Stimulated activated CD4-positive, alpha-beta T cell treated with anti-CD3 and anti-CD28 coated beads, TNF-alpha, amount 100 ng/mL, for 48 hours (primary cell): ENCODE measurements at places on chromosomes 2 and 18.

GRCh38 chr18:76986406-76986805 lies 146.2 kb downstream of the MBP start:
- no peak for DNase-seq

GRCh38 chr2:81195017-81195773 lies 890.6 kb upstream of the LRRTM1 start:
- no peak for DNase-seq

DNA sequence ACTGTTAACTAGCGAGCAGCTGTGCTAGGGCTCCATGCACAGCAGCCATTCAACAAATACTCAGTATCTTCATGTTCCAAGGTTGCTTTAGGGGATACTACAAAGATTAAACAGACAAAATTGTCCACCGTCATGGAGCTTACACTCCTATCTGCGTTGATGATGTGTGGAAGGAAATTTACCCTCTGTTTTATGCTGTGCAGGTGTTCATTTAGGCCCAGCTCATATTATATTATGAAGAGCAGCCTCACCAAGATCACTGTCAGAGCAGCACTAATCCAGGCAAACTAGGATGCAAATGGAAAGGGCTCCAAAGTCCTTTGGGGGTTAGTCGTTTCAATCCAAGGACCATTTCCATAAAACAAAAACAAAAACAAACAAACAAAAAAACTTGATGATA lies 13.4 kb upstream of the WIPF1 start:
- no peak for DNase-seq

- no peak for DNase-seq
Measured at GRCh38 chr2:127137741-127138140, 30.8 kb upstream of the BIN1 start.

- no peak for DNase-seq
Measured at GRCh38 chr2:150505178-150505577, 17.7 kb upstream of the RND3 start.

- no peak for DNase-seq
Measured at GRCh38 chr2:68734176-68734575, 435 bp upstream of the ARHGAP25 start.
